ENCODE measurements at places on chromosomes 12 and 14.

GRCh38 chr12:124484526-124484953 lies 82.9 kb downstream of the NCOR2 start:
- DNase-seq, result no peak

- no peak for DNase-seq
Observed at GRCh38 chr14:91261115-91261514, 16.6 kb upstream of the GPR68 start.

GRCh38 chr12:42698213-42698612 lies 108.7 kb upstream of the PRICKLE1 start:
- DNase-seq, result peak; percentile 48

DNA sequence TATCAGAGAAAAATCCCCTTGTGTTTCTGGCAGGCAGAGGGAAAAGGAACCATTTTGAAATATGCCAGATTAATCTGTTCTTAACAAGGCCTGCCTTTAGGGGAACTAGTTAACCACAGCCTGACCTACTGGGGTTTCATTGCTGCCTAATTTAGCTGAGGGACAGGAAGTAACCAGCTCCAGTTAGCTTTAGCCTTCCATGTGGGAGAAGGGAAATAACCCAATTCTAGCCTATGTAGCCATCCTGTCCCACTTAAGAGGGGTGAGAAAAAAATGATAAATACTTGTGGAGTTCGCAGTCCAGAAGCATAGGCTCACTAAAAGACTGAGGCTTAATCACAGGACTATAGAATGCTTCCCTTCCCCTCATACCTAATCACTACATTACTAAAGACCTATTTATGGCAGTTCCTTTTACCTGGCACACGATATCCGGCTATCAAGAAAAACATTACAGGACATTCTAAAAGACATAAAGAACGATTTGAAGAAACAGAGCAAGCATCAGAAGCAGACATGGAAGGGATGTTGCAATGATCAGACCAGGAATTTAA lies 22.8 kb downstream of the COX8C start:
- DNase-seq, result no peak

GRCh38 chr12:3437986-3438385 lies 53.0 kb upstream of the PRMT8 start:
- DNase-seq, result no peak
